ENCODE measurements at places on chromosomes 6 and 20.

DNA sequence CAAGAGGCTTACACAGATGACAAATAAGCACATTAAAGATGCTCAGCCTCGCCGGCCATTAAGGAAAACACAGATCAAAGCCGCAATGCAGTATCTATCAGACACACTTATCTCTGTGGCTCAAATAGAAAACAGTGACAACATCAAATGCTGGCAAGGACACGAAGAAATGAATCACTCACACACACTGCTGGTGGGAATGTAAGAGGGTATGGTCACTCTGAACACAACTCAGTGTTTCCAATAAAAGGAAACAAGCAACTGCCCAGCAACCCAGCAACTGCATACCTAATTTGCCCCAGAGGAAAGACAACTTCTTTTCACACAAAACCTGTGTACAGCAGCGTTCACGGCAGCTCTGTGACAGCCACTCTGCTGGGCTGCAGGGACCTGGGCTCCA lies 155.8 kb downstream of the WDR27 start:
- peak; percentile 4 for DNase-seq

- DNase-seq, result peak; percentile 22
Measured at GRCh38 chr6:130575971-130576370, 210.2 kb downstream of the TMEM200A start.

- no peak for DNase-seq
Measured at GRCh38 chr6:157980288-157981131, 1.2 kb upstream of the SYNJ2 start.

DNA sequence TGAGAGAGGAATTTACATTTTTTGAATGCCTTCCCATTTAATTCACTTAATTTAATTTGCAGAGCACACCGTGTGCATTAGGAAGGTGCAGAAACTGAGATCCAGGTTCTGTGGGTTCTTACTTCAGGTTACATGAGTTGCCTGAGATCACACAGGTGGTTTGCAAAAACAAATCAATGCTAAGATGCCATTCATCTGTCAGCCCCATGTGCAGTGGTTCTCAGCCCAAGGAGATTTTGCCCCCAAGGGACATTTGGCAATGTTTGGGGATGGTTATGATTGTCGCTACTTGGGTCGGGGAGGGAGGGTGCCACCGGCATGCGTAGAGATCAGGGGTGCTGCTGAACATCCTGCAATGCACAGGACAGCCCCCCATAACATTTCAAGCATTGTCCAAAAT lies 34.6 kb downstream of the BANF2 start:
- no peak for DNase-seq

- DNase-seq, result no peak
Measured at GRCh38 chr6:96613291-96613999, 50.5 kb downstream of the FHL5 start.

- DNase-seq, result no peak
Measured at GRCh38 chr6:143575901-143576426, 64.4 kb upstream of the FUCA2 start.

- peak; percentile 51 for DNase-seq
Measured at GRCh38 chr6:71498638-71499037, 210.0 kb downstream of the OGFRL1 start.

- DNase-seq, result no peak
Measured at GRCh38 chr6:107331409-107332386, 127.7 kb downstream of the PDSS2 start.

- no peak for DNase-seq
Measured at GRCh38 chr6:137877606-137878005, 10.5 kb downstream of the TNFAIP3 start.

DNA sequence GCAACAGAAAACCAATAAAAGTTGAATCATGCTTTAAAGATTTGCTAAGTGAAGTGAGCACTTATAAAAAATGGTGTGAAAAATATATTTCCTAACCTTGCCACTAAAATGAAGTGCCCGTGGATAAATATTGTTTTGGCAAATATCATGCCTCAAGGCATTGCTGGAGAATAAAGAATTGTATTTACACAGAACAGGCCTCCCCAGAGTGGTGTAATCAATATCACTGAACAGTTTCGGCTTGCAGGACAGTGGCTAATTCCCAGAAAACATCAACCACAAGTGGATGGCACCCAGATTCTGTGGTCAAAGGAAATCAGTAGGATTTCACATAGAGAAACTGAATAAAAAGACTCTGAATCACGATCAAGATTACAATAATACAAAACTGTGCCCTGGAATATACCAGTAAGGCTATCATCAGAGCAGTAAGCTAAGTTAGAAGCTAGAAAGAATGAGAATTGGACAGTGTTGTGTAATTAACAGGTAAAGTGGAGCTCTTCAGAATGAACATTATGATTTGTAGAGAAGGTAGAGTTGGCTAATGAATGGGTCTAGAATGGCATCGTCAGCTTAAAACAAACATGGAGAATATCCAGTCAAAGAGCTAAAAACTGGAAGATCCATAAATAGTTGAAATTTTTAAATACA lies 1026.9 kb upstream of the ADGRB3 start:
- no peak for DNase-seq

- DNase-seq, result no peak
Measured at GRCh38 chr6:32411566-32412327, 4.8 kb upstream of the BTNL2 start.

DNA sequence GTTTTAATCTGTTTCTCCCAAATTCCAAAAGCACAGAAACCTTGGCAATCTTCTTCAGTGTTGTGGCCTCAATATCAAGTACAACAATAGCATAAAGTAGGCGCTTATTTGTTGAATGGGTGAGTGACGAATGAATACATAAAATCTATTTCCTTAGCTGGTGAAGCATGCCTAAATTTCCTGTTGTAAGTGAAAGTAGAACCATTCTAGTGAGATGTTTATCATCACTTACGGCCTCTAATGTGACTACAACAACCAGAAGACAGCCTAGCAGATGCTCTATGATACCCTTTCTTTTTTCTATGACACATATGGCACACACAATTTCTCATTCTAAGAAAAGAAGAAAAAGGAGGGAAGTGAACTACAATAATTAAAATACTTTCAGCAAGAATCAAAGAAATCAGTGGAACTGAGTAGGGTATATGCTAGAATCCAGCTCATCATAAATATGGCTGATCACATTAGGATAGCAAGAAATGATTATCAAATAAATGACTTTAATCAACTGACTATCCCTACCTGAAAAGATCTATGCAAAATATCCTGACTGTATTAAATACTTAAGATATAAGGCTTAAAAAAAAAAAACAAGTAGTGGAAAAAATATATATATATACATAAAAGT lies 67.4 kb downstream of the BTBD9 start:
- DNase-seq, result peak; percentile 32

- no peak for DNase-seq
Measured at GRCh38 chr6:4271761-4272470, 136.5 kb upstream of the ECI2 start.

GRCh38 chr20:49507741-49508434 lies 25.4 kb upstream of the KCNB1 start:
- no peak for DNase-seq

DNA sequence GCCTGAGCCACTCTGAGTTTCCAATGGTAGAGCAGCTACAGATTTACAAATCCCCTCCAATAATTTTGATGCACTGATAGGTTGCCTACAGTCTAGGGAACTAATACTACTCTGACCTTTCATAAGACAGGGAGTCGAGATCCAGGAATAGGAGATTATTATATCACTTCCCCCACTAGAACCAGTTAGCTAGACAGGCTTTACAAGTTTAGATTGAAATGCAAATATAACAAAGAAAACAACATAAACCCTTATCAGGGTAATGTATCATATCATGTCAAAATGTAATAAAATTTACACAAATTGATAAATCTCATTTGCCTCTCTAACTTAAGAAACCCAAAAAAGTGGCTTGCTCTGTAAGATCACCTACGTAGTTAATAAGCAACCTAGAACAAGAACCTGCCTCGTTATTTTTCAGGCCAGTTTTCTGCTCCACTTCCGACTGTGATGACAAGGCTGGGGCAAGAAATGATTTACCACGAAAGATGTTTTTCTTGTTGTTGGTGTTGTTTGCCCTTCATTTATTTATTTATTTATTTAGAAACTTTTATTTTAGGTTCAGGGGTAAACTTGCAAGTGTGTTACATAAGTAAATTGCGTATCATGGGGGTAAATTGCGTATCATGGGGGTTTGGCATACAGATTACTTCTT lies 504.2 kb upstream of the ID4 start:
- DNase-seq, result peak; percentile 74

Measured in renal cortical epithelial cell (primary cell).